ENCODE measurements at places on chromosomes 6 and 20.

- peak; percentile 9 for DNase-seq
Measured at GRCh38 chr6:116210750-116211425, 43.0 kb downstream of the TSPYL4 start.

DNA sequence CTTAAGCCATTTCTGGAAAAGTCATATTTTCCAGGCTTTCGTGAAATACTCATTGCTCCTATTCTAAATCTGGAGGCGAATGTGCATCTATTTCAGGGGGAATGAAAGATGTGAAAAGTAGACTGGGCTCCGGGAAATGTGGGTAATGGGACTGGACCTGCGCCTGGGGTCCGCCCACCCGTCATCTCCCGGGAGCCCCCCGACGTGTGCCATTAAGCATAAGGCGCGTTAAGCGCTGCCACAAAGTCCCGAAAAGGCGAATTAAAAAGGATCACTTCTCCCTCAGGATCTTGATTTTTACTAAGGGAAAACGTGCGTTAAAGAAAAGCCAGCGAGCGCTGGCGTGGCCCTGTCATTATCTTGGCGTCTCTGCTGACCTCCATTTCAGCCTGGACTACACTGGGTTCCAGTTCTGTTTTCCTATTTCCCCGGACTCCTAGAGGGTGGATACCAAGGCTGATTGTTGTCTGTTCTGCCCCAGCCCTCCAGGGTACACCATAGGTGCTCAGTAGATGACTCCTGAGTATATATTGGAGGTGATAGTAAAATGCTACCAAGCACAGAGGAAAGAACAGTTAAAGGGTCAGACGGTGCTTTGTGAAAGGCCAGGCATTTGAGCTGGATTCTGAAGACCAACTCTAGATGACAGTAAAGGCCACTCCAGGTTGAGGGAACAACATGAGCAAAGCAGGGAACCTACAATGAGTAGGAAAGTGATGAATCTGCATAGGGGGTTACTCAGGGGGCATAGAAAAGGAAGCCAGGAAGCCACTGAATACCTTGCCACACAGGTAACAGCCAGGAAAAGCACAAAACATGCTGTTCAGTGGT lies 89.2 kb upstream of the ARID1B start:
- peak; percentile 95 for DNase-seq

DNA sequence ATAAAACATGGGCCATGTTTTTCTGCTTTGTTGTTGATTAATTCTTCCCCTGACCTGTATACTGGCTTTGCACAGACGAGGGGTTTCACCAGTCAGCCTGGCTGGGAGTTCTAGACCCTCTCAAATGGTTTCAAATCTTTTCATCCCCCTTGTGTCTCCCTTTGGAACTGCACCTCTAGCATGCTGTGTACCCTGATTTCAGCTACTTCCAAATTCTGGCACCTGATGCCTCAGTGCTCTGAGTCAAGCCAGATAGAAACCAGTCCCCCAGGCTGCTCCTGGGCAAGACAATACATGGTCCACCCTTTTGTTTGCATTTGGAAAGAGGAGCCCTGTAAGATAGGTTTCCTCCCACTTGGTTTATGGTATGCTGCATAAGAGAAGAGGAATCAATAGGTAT lies 290.2 kb downstream of the BTBD3 start:
- DNase-seq, result peak; percentile 9

GRCh38 chr20:8901237-8902025 lies 167.5 kb upstream of the PLCB4 start:
- DNase-seq, result peak; percentile 72

GRCh38 chr6:55016261-55016660 lies 158.1 kb upstream of the HCRTR2 start:
- no peak for DNase-seq

- no peak for DNase-seq
Measured at GRCh38 chr6:91697010-91697695, 1110.3 kb upstream of the MAP3K7 start.

- peak; percentile 60 for DNase-seq
Measured at GRCh38 chr6:5174244-5174643, 86.5 kb downstream of the LYRM4 start.

DNA sequence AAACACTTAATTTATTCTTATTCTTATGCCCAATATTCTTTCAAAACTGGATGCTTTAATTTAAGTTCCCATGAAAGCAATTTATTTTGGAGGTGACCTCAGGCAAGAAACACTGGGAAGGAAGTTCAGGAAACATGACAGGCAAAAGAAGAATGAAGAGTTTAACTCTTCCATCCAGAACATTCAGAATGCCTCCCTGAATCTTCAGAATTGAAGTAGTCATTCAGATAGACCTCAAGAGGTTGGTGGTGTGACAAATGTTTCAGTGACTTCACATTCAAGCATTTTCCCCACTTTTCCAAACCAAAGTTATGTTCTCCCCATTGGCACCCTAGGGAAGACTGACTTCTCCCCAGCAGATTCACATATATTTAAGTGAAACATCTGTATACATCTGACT lies 110.5 kb downstream of the HAO1 start:
- no peak for DNase-seq

DNA sequence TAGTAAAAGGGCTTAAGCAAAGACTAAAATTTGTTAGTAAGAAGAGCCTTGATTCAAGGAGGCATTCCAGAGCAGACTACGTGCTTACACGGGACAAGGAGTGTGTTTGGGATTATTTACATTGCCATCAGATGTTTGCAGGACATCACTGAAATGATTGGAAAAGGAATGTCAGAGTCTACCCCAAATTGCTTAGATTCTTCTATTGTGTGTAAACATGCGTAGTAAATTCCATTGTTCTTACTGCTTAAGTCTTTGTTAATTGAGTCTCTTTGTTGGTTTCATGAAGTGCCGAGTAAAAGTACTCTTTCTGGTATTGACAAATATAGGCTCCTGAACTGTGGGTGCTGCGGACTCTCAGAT lies 60.5 kb downstream of the CD83 start:
- DNase-seq, result no peak

GRCh38 chr6:79984261-79984660 lies 20.2 kb upstream of the TTK start:
- no peak for DNase-seq

DNA sequence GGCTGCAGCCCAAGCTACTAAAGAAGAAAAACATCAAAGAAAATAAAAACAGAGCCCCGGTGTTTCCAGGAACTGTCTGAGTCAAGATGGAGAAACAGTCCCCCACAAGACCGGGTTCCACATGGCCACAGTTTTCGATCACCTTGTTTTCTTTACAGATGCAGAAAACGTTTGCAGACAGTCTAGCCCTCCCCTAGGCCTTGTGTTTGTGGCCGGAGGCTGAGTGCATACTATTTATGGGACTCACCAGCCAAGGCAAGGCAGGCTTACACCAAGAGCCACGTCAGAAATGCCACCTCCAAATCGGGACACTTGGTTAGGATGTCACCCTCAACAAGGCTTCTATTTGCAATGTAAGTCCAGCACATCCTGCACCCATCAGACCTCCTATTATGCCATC lies 97.3 kb downstream of the BMP7 start:
- no peak for DNase-seq

DNA sequence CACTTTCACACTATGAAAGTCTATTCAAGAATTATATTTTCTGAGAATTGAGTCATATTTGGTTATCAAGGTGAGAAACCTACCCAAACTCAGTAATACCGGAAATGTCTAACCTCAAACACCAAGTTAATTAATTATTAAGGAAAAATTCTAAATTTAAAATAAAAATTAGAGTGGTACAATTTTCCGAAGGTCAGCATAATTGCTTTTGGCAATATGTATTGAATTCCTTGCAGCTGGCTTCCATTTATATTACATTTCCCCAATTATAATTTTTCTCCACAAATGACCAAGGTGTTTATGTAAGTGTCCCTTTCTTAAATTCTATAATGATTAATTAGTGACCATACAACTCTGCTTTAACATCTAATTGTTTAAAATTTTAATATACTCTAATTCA lies 316.0 kb upstream of the IRAK1BP1 start:
- no peak for DNase-seq

DNA sequence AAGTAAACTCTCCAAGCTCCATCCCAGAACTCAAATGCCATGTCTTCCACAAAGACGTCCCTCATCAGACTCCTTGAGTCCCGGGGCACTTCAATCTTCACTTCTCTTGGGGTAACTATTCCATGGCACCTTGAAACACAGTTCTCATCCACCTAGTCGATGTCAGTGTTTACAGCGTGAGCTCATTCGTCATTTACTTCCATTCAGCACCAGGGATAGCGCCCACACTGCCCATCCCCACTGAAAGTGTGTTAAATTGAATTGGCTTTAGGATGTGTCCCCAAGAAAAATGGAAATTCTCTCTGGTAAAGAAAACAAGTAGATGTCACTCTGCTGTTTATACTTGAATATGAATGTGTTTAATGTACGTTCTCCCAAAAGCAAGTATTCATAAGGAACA lies 31.3 kb downstream of the KCNK15 start:
- peak; percentile 45 for DNase-seq

DNA sequence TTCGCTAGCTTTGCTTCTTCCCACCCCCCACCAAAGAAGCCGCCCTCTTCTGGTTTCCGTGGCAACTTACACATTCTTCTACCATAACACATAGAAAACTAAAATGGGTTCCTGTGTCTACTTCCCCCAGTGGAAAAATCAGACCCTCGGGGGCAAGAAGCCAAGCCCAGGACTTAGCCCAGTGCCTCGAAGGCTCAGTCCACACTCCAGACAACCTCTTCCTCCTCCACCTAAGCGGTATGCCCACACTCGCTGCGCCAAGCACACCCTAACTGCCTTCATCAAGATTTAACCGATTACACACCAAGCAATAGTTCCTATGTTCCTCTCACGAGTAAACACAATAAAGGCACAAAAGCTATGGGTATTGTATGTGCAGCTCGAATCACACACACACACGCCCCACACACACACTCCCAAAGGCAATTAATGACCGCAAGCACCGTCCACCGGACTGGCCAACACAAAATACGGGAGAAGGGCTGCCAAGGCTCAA lies 537 bp downstream of the PPIL4 start:
- DNase-seq, result peak; percentile 90

DNA sequence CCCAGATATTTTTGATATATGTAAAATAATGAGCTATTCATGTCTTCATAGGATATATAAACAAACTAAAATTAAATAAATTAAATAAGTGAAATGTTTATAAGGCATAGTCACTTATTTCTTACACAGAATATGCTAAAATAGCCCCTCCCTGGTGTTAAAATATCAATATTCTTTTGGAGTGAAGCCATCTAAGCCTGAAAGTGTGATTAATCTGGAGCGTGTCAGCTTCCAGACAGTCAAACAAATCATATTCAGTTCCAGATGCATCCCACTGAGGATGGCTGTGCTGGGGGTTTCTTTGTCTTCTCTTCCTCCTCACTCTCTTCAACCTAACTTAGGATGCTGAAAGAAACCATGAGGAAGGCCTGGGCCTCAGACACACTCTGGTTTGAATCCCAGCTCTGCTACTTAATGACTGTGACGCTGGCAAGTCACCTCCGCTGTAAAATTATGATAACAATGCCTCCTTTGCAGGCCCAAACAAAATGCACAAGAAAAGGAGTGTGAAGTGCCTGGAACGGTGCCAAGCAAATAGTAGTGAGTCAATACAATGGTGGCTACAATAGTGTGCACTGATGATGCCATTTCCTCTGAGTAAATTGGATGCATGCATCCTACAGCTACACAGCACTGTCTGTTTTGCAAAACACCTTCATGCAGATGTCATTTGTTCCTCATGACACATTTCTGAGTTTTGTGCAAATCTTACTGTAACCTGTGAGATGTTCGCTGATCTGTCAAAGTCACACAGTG lies 161.4 kb downstream of the FOXC1 start:
- no peak for DNase-seq

DNA sequence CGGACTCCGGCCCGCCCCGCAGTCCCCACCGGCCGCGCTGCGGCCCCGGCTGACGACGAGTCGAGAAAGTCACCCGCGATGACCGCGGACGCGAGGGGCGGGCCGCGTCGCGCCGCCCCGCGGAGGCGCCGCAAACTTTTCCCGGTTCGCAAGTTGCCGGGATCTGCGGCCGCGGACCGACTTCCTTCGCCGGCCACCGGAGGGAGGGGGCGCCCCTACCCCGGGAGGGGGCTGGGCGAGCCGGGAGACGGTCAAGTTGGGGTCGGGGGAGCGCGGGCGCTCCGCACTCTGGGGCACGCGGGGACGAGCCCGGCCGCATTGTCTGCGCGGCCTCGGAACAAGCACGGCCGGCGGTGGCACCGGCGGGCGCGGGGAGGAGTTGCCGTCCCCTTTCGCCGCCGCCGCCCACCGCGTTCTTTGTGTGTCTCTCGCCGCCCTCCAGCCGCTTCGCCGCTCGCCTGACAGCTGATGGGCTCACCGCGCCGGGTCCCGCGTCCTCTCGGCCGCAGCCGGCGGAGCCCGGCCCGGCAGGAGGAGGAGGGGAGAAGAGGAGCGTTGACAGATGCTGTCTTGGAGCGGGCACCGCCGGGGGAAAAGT lies 131.6 kb downstream of the OGFRL1 start:
- DNase-seq, result peak; percentile 68

DNA sequence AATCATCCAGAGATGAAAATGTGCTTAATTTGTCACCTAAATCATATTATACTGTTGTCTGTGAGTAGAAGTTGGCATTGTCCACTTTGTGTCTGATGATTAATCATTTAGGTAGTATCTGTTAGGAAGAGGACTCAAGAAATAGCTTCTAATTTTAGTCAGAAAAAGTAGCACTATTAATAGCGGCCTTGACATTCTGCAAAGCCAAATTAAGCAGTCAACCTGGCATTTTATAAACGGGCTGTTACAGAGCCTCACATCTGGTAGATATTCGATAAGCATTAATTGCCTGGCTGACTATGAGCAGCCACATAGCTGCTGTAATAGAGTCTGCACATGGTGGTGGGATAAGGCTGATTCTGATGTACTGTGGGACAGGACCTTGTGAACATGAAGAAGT lies 99.5 kb downstream of the KLHL32 start:
- no peak for DNase-seq

GRCh38 chr6:169231790-169232506 lies 21.7 kb downstream of the THBS2 start:
- DNase-seq, result no peak

DNA sequence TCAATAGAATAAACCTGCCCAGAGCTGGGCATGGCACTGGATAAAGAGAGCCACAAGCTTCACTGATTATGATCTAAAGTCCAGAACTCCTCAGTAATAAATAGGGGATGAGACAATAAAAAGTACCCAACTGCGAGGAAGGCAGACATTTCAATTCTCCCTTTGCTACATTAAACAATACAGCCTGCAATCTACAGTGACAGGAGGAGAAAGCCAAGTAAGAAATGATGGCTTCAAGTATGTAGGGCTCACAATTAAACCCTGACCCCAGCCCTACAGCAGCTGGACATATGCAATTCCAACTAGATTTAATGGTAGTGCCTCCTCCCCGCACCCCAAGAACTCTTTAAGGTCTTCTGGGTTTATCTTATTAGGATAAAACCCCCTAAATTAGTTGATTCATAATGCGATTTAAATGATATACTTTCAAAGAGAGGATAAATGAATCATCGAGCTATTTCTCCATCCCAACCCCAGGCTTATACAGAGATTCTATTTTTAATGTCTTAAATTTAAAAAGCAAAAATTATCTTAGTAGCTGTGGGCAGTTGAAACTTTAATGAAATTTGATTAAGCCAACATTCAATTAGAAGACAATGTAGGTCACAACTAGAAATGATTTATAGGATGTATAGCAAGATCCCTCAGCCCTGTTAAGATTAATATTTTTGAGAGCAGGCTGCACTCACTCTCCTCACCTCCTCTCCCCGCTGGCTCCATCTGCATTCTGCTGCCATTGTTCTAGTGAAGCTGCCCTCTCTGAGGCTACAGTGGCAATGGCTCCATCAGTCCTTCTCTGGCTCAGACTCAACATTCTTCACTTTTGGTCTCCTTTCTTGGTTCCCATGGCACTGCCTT lies 57.1 kb downstream of the OGFRL1 start:
- no peak for DNase-seq

GRCh38 chr6:98844244-98845210 lies 10.2 kb downstream of the POU3F2 start:
- DNase-seq, result no peak

- no peak for DNase-seq
Measured at GRCh38 chr6:149717255-149717587, 680 bp downstream of the LATS1 start.

Measured in muscle of leg (tissue), 16 donors.